T-cell (primary cell): ENCODE measurements at places on chromosomes 5 and 9. TPM values are rescaled to one million over a fixed set of nuclear protein-coding genes. Genes with fewer than 3 reads are reported as not detected.

Gene PIP5K1B
- total RNA-seq, result 1.1 TPM

DNA sequence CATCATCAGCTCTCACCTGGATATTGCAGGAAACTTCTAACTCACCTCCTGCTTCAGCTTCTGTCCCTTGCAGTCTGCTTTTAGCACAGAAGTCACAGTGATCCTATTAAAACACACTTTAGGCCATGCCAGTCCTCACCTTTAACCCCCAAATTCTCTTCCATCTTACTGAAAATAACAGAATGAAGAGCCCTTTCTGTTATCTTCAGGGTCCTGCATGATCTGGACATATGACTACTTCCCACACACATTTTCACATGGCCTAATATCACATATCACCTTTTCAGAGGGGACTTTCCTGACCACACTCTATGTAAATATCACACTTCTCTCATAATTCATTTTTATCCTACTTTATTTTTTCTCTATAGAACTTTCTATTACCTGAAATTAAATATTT lies 550.6 kb upstream of the CLINT1 start:
- no peak for DNase-seq

- DNase-seq, result no peak
Observed at GRCh38 chr5:151683986-151684588, 2.6 kb downstream of the SPARC start.

Gene TOR4A
- 2.2 TPM for total RNA-seq

GRCh38 chr5:91357806-91358205 lies 25.3 kb downstream of the ARRDC3 start:
- no peak for DNase-seq

DNA sequence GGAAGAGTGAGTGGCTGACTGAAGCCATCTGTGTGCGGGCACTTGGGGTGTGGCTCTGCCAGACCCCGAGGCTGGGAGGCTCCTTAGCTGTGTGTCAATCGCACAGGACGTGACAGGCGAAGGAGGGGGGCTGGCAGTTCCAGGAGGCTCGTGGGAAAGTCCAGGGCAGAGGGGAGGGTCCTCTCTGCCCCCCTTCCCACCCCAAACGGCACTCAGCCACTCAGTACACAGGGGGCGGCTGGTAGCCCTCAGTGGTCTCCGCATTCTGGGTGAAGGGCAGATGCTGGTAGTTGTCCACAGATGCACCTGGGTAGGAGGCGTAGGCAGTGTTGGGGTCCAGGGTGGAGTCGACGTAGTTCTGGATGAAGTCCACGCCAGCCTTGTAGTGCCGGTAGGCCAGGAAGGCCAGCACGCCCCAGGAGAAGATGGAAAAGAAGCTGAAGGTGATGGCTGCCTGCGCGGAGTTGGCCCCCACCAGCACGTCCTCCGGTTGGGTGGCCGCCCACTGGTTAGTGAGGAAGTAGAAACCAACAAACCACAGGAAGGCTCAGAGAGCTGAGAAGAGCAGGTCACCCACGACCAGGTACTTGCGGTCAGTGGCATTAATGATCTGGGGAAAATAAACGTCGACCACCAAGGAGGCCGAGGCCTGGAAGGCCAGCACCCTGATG lies 85.4 kb upstream of the CEP78 start:
- no peak for DNase-seq

GRCh38 chr5:62783374-62784057 lies 204.9 kb downstream of the LRRC70 start:
- DNase-seq, result no peak

Gene CCL19
- total RNA-seq, result not detected
